ENCODE measurements at places on chromosomes 13 and 19.

- DNase-seq, result no peak
Observed at GRCh38 chr13:96904232-96904631, 90.0 kb downstream of the OXGR1 start.

GRCh38 chr19:805600-806550 lies 8.6 kb downstream of the PTBP1 start:
- no peak for DNase-seq

DNA sequence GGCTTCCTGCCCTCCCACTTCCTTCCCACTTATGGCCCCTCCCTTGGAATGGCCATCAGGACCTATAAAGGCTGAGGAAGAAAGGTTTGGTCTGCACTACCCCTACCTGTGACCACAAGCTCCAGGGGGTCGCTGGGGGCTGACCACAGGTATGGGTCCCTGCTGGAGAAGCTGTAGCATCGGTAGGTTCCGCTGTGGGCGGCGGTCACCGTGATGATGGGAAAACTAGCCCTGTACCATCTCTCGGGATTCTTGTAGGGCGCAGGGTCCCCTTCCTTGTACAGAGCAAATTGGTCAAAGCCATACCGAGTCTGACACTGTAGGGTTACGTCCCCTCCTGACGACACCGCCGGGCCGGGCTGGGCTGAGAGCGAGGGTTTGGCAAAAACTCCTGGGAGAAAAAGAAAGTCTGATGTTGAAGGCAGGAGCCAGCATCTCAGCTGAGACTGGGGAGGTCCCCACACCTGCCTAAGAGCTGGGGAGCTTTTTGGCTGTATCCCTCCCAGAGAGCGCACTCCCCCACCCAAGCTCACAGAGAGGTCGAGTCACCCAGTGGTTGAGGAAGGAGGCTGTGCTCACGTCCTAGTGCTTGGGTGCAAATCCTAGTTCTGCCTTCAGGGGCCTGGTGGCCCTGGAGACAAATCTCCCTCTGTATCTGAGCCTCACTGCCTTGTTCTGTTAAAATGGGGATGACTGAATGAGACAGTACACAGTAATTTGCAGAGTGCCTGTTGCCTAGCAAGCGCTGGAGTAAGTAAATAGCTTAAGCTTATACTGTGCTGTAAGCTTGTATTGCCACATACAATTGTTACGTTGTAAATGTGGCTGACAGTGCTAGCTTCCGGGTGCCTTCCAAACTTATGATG lies 10.4 kb downstream of the GP6 start:
- no peak for DNase-seq

- no peak for DNase-seq
Observed at GRCh38 chr13:62910541-62911060, 1495.0 kb upstream of the PCDH20 start.

GRCh38 chr19:51010066-51010795 lies 8.8 kb upstream of the KLK8 start:
- no peak for DNase-seq

DNA sequence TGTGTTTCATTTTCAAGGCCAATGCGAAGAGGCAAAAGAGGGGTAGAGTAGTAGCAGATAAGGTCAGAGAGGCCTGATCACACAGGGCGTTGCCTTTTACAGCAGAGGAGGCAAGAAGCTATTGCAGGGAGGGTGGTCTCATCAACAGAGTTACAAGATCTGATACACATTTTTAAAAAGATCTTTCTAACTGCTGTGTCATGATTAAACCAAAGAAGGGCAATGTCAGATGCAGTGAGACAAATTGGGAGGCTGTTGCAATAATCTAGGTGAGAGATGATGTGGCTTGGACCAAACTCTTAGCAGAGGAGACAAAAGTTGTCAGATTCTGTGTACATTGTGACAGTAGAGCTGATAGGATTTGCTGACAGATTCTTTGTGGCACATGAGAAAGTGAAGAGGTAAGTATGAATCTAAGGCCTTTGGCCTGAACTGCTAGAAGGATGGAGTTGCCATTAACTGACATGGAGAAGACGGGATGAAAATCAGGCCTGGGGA lies 13.0 kb upstream of the LRRC63 start:
- DNase-seq, result no peak

DNA sequence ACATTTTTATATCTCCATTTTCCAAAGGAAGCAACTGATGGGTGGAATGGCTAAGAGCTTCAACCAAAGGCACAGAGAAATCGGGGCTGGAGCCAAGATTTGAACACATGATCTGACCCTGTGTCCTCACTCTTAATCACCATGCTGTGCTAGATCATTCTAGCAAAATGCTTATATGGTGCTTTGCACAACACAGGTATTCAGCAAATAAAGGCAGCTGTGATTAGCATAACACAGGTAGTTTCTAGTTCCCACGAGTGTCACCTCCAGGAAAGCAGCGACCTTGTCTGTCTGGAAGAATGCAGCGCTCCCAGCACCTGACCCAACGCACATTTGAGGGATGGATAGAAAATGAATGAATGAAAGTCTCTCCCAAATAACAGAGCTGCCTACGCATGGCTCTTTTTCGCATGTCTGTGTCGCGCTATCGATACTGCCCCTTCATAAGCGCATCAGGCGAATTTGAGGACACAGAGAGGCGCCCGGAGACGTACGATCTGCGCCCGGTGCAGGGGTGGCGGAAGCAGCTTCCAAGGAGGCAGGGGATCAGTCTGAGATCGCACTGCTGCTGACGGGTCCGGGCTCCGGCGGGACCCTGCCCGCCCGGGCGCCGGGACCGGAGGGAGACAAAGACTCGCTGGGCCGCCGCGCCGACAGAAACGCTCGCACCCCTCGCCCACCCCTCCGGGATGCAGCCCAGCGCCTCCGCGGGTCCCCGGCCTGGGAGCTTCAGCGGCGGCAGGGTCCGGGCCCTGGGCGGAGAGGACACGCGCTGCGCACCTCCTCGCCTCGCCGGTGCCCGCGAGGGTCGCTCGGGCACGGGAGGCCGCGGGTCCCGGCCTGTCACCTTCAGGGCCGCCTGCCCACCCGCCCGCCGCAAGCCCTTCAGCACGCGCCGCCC lies 609 bp downstream of the EPS15L1 start:
- DNase-seq, result no peak

DNA sequence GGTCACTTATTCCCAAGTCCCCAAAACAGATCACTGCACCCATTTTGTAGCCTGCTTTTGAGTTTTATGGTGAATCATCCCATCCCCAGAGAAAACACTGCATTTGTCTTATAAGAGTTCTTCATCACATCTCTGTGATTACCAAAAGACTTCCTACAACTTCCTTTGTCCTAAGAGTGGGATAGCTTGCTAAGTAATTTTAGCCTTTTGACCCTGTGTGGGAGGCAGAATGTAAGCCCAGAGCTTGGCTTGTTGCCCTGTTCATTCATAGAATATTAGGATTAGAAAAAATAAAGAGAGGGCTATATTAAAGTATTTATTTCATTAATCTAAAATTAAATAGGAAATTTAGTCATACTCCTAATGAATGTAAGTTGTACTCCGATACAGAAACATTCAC lies 213.3 kb downstream of the MZT1 start:
- no peak for DNase-seq

All from D721Med (cell line).